D721Med (cell line): ENCODE measurements at places on chromosomes 1 and 21.

- DNase-seq = no peak
Measured at GRCh38 chr21:35002879-35003722, 46.0 kb downstream of the RUNX1 start.

GRCh38 chr1:29767769-29768425, 531.6 kb downstream of the PTPRU start:
- DNase-seq = no peak

GRCh38 chr1:230127105-230128054, 60.3 kb downstream of the GALNT2 start:
- DNase-seq = no peak

GRCh38 chr21:15650735-15651134, 79.0 kb upstream of the USP25 start:
- DNase-seq = no peak

GRCh38 chr1:16260814-16261213, 23.8 kb upstream of the CPLANE2 start:
- DNase-seq = no peak

- DNase-seq = no peak
Measured at GRCh38 chr1:89610457-89611011, 22.4 kb upstream of the LRRC8C start.

- no peak for DNase-seq
Measured at GRCh38 chr1:230074270-230074669, 7.2 kb downstream of the GALNT2 start.

GRCh38 chr1:204867666-204868339, 2.9 kb upstream of the NFASC start:
- DNase-seq = no peak

DNA sequence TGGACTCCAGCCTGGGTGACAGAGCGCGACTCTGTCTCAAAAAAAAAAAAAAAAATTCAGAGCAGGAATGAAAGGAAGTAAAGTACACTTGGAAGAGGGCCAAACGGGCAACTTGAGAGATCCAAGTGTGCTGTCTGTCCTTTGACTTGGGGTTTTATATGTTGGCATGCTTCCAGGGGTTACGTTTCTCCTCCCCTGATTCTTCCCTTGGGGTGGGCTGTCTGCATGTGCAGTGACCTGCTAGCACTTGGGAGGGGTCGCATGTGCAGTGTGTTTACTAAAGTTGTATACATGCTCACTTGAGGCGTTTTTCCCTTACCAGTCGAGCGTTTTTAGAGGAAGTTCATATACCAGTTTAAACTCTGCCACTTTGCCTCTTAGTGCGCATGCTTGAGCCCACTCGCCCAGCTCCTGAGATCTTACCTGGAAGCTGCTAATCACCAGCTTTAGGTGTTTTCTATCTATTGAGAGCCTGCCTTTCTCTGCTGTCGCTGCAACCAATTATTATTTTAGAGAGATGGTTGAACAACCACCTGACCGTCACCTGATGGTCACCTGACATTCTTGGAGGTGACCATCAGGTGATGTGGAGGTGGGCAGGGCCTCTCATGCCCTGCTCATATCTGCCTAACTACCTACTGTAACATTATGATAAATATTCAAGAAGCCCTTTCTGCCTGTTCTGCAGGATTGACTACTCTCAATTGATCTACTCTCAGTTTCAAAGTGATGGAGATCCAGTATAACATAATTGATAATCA, 140.1 kb downstream of the MACF1 start:
- DNase-seq = no peak

GRCh38 chr1:17563494-17564281, 24.2 kb downstream of the ARHGEF10L start:
- no peak for DNase-seq

DNA sequence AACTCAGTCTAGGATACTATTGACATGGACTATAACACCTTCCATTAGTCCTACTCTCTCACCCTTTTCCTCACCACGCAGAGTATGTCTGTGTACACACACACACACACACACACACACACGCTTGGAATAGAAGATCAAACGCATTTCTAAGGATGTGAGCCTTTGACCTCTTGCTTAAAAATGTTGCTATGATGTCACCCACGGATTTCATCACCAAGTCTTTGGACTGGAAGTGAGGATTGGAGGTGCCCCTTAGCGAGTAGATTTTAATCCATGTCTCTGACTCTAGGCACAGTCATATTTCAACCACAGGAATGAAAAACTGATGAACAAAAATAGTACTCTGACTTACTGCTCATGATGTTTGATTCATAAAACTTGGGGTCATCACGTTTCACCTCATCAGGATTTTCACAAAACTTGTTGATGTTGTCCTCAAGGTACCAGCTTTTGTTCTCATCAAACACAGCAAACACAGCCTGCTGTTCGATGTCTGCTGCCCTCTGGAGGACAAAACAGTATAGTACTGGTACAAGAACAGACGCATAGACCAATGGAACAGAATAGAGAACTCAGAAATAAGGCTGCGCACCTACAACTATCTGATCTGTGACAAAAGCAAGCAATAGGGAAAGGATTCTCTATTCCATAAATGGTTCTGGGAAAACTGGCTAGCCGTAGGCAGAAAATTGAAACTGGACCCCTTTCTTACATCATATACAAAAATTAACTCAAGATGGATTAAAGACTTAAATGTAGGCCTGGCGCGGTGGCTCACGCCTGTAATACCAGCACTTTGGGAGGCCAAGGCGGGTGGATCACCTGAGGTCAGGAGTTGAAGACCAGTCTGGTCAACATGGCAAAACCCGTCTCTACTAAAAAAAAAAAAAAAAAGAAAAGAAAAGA, 39.9 kb downstream of the F5 start:
- no peak for DNase-seq

GRCh38 chr1:223429313-223429731, 36.1 kb downstream of the CCDC185 start:
- DNase-seq = no peak

DNA sequence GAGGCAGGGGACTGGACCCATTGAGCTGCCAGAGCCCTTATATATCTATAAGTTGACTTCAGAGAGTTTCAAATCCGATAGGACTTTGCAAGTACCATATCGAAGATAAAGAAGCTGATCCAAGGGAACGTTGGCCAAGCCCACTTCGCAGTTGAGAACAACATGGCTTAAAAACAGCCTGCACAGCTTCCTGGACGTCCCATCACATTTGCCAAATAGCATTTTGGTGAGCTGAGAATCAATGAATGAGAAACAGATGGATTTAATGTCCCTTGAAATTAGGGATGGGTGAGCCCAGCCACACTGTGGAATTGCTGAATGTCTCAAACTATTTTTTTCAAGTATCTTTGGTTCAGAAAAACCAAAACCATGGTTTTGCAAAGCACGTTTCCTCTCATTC, 64.8 kb downstream of the KCNJ15 start:
- DNase-seq = no peak

DNA sequence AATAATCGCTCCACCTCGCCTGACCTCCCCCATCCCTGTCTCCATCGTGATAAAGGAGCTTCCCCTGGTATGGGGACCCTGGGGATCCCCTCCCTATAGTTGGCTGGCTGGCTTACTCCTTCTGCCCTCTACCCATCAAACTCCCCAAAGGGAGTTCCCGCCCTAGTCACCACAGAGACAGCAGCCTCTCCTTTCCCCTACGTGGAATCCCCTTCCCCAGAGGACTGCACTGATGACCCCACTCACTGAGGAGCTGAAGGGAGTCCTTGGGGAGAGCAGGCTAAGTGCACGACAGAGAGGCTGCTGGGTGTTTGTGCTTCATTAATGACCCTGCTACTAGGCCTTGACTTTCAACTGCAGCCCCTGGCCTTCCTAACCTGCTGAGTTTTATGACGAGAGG, 1.9 kb downstream of the CADM3 start:
- DNase-seq = no peak

DNA sequence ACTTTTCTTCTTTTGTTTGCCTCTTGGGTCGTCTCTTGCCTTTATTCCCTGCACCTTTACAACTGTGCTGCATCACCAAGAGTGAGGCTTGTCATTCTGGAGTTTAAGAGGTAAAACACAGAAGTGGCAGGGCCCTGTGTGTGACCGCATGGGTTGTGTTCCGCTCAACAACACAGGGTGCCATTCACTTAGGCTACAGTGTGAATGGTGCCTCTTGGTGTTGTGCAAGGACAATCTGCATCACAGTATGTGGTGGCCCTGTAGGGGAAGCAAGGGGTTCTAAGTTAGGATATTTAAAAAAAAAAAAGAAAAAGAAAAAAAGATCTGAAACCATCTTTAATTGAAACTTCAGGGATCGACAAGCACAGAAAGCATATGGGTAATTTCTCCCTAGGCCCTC, 38.2 kb downstream of the BRINP2 start:
- no peak for DNase-seq

DNA sequence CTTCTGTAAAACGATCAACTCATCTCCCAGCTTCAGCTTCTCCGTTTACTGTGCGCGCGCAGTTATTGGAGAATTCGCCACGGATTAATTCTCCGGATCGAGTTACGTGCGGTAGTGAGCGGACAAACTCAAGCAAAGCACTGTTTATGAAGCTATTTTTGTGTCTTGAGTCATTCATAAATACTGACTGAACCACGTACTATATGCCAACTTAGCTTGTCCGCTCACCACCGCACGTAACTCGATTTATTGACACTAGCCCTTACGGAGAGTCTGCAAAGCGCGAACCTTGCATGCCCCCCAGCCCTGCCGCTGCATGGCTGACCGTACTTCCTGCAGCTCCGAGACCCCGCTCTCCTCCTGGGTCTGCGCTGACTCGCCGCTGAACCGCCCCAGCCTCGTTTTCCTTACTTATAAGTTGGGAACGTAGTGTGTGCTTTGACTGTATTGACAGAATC, 773 bp downstream of the CHD1L start:
- no peak for DNase-seq

GRCh38 chr1:215476541-215476940, 90.6 kb upstream of the KCTD3 start:
- DNase-seq = no peak

GRCh38 chr21:35987475-35987874, 72.9 kb downstream of the SETD4 start:
- no peak for DNase-seq

GRCh38 chr1:8109216-8109615, 83.1 kb upstream of the ERRFI1 start:
- DNase-seq = no peak

GRCh38 chr1:220701974-220702373, 11.8 kb downstream of the C1orf115 start:
- no peak for DNase-seq

- no peak for DNase-seq
Measured at GRCh38 chr21:43936247-43936967, 71.4 kb downstream of the AGPAT3 start.

- DNase-seq = no peak
Measured at GRCh38 chr1:25485536-25486411, 55.1 kb downstream of the MACO1 start.

- DNase-seq = no peak
Measured at GRCh38 chr1:186609183-186609582, 71.0 kb downstream of the PTGS2 start.

- no peak for DNase-seq
Measured at GRCh38 chr1:62891956-62892562, 108.1 kb downstream of the ATG4C start.

GRCh38 chr1:179090522-179090921, 8.7 kb downstream of the TOR3A start:
- DNase-seq = no peak

GRCh38 chr21:44849616-44850130, 23.8 kb downstream of the PTTG1IP start:
- no peak for DNase-seq

DNA sequence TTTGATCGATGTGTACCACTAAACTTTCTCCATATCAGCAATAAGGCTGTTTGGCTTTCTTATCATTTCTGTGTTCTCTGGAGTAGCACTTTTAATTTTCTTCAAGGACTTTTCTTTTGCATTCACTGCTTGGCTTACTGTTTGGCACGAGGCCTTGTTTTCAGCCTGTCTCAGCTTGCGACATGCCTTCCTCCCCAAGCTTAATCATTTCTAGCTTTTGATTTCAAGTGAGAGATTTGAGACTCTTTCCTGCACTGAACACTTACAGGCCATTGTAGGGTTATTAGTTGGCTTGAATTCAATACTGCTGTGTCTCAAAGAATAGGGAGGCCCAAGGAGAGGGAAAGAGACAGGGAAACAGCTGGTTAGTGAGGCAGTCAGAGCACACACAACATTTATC, 120.6 kb upstream of the KCND3 start:
- DNase-seq = no peak

DNA sequence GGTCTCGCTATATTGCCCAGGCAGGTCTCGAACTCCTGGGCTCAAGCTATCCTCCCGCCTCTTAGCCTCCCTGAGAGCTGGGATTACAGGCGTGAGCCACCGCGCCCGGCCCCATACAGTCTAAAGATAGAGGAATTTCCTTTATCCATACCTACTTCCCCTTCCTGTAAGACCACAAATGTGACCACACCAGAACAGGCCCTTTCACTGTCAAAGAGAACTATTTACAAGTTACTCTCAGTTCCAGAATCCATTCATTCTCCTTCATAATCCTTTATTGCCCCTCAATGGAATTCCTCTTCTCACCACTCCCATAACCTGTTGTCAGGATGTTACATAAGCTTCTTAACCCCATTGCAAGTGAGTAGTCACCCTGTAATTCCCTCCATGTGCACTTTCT, 26.3 kb upstream of the SLC5A9 start:
- no peak for DNase-seq

GRCh38 chr1:155250246-155250632, 5.0 kb downstream of the ENTREP3 start:
- DNase-seq = no peak

DNA sequence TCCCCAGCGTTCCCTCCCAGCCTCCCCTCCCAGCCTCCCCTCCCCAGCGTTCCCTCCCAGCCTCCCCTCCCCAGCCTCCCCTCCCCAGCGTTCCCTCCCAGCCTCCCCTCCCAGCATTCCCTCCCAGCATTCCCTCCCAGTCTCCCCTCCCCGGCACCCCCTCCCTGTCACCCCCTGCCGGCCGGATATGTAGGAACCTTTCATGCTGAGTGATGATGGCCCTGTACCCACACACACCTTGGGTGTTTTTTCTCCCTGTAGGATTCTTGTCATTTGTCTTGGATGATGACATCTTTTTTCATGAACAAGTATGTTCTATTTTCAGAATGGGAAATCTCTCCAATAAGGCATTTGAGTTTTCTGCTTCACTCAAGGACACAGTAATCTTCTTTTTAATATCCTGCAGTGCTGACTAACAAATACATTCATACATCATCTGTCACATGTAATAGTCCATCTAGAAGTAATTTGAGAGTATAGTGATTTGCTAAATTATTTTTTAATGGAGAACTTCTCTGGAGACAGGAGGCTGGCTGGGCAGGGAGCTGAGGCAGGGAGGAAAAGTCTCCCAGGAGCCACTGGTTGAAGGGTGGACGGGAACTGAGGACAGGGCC, 19.5 kb downstream of the FTCD start:
- DNase-seq = no peak

GRCh38 chr1:226915672-226915995, 24.5 kb upstream of the COQ8A start:
- no peak for DNase-seq

GRCh38 chr21:17428484-17428869, 84.4 kb upstream of the CXADR start:
- DNase-seq = no peak

GRCh38 chr1:29500651-29501050, 264.3 kb downstream of the PTPRU start:
- DNase-seq = no peak
